ENCODE measurements at places on chromosomes 3 and 15.

GRCh38 chr3:186807231-186807630 lies 949 bp upstream of the RFC4 start:
- DNase-seq, result no peak

DNA sequence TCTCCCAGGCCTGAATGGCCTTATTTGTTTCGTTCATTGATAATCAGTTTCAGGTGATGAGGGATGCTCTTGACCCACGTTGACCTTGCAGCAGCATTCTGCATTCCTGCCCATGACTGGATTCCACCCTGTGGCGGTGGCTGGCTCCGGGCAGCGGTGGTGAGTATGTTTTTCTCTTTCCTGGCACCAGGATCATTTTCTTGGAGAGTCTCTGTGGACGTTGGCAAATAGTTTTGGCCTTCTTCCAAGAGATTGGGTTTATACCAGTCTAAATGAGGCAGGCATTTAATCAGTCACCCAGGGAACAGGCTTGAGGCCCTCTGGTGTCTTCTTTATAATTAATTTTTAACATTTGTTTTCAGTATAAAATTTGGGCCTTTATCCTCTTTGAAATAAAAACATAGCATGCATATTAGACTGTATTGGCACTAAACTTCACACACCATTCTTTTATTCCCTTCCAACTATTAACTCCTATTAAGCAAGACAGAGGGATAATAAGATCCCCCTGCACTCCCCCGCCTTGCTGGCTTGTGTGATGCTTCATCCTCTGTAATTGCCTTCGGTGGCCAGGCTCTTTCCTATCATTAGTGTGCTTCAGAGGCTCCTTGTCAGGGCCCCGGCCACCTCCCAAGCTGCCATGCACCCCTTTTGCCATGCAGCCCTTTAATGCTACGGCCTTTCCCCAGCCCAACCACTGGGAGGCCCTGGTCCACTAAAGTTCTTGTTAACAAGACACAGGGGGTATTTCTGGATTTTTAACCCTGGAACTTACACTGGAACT lies 176.2 kb upstream of the TOPAZ1 start:
- no peak for DNase-seq

GRCh38 chr3:130557336-130558035 lies 40.5 kb downstream of the COL6A6 start:
- DNase-seq, result no peak

DNA sequence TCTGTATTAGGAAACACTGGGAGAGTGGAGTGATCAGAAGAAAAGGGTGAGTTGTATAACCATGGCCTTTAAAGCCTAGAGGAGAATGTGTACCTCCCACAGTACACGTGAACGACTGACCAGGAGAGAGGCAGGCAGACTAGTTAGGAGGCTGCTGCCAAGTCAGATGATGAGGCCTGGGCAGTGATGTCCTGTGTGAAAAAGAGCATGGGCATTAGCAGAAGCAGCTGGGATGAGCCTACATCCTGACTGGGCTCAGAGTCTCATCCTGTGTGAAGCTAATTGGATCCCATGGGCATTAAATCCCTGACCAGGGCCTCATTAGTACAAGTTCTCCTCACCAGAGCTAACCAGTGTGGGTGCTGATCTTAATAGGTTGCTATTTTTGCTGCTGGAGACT lies 89.1 kb upstream of the SLC2A2 start:
- DNase-seq, result no peak

GRCh38 chr3:81974751-81975150 lies 213.3 kb upstream of the GBE1 start:
- no peak for DNase-seq

DNA sequence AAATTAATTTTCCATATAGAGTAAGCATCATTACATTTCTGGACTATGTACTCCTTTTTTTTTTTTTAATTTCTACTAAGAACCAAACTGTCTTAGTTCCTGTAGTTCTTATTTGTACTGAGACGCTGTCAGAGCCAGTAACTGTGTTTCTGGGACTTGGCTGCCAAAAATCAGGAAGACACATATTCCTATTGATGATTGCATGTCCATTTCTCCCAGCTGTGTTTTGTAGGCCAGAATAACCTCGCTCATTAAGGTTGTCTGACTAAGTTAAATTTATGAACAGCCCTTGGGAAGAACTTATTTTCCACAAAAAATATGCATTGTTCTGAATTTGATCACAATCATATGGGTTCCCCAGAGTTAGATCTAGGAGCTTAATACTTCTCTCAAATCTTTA lies 29.5 kb downstream of the PLSCR5 start:
- no peak for DNase-seq

DNA sequence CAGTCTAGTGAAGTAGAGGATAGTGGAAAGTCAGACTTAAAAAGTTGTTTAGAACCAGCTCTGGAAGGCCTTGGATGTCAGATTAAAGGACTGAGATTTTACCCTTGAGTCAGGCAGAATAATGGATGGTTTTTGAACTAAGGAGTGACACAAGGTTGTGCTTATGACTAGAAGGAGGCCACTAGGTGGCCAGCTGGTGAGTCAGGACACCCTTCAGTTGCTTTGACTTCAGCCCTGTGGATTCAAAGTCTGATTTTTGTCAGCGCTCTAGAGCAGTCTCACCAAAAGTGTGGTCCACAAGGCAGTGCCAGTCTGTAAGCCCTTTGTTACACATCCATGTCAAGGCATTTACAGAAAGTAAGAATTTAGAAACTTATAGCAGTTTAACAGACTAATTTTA lies 3.8 kb upstream of the GABPB1 start:
- DNase-seq, result no peak

DNA sequence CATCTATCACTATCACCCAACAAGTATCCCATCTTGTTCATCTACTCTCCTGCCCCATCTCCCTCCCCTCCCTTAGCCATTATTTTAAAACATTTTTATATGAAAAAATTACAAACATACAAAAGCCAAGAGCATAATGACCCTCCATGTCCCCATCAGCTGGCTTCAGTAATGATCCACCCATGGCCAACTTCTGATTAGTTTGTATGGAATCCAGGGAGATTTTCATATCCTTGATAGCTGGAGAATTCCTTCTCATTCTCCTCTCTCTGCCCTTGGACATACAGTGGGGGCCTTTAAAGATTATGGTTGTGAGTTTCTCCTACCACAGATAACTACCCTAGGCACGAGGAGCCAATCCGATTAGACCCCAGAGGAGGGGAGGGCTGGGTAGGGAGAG lies 40.2 kb downstream of the IRAK2 start:
- DNase-seq, result no peak

- peak; percentile 13 for DNase-seq
These were observed 28.1 kb downstream of the DNAJB8 start for GRCh38 chr3:128438488-128439072.

DNA sequence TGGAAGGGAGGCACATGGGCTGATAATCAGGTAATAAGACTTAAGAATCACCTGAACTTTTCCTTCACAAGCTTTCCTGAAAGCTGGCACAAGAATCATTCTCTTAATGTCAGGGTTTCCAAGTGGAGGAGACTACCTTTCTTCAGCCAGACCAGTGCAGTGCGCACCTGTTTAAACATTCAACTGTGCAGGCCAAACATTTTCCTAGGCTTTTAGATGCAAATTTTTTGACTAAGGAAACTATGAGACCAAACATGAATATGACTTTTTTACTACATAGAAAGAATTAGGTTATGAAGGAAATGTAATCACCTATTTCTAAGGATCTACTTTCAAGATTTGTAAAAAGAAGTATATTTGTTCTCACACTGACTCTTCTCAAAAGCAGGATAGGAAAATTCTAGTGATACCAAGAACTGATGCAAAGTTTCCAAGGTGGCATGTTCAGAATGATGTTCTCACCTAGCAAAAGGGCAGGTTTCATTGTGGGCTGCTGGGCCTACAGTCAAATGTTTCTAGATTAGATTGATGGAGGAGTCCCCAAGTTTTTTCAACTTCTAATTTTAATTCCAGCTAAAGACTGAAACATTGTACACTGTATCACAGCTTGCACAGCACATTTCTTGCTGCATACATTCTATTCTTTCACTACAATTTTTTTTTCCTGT lies 339.1 kb downstream of the TIGIT start:
- no peak for DNase-seq

GRCh38 chr15:43511012-43511885 lies 6.2 kb upstream of the MAP1A start:
- peak; percentile 5 for DNase-seq

- DNase-seq, result no peak
These were observed 16.8 kb downstream of the BMF start for GRCh38 chr15:40091861-40092255.

- DNase-seq, result peak; percentile 58
These were observed 2.0 kb upstream of the SOX2 start for GRCh38 chr3:181709537-181710279.

DNA sequence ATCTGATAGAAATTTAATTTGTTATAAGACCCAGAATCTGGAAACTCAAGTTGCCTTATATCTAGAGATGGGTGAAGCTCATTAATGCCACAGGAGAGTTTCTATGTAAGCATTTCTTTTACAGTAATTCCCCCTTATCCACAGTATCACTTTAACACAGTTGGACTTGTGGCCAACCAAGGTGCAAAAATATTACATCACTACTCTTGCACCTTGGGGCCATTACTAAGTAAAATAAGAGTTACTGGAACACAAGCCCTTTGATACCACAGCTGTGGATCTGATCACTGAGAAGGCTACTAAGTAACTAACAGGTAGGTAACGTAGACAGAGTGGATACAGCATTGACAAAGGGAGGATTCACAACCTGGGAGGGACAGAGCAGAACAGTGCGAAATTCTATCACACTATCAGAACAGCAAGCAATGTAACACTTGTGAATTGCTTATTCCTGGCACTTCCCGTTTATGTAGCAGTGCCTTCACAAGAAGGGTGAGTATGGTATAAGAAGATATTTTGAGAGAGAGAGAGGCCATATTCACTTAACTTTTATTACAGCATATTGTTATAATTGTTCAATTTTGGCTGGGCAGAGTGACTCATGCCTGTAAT lies 33.9 kb upstream of the TOPBP1 start:
- no peak for DNase-seq

All from SW 1271 (cell line).